Fibroblast of skin of left biceps (primary cell): ENCODE measurements at places on chromosomes 7 and 10.

DNA sequence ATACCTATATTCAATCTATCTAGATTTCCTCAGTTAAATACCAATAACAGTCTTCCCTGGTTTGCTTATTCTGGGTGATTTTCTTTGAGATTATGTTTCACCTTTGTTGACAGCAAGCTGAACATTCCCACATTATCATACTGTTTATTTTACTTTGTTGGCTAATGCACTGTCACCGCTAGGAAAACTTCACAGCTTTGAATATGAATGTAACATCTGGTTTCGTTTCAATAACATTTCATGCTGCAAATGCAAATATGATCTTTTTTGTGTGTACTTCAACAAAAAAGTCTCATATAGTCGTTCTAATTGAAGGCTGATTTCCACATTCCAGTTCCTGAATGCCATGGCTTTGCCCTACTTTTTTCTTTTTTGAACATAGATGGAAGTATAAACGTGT, 946.3 kb upstream of the GHITM start:
- DNase-seq: no peak

- no peak for DNase-seq
Measured at GRCh38 chr10:62826273-62826672, 10.1 kb upstream of the EGR2 start.

- DNase-seq: no peak
Measured at GRCh38 chr10:22280078-22280477, 36.1 kb upstream of the COMMD3 start.

- no peak for DNase-seq
Measured at GRCh38 chr7:28088901-28089714, 91.5 kb downstream of the JAZF1 start.

- no peak for DNase-seq
Measured at GRCh38 chr10:48879451-48879850, 60.2 kb downstream of the LRRC18 start.

GRCh38 chr7:6655636-6656385, 18.7 kb downstream of the ZNF316 start:
- no peak for DNase-seq

DNA sequence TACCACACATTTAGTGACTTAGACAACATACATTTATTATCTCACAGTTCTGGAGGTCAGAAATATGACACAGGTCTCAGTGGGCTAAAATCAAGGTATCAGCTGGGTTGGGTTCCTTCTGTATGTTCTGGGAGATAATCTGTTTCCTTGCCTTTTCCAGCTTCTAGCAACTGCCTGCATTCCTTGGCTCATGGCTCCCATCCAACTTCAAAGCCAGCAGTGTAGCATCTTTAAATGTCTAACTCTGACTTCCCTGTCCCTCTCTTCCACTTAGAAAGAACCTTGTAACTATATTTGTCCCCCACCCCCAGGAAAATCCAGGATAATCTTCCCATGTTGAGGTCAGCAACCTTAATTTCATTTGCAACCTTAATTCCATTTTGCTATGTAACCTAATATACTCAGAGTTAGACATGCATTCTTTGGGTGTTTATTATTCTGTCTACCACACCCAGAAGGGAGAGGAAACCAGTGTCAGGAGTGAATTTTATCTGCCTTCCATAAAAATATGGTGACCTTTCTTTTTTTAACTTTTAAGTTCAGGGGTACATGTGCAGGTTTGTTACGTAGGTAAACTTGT, 57.3 kb upstream of the SMIM30 start:
- DNase-seq: no peak

DNA sequence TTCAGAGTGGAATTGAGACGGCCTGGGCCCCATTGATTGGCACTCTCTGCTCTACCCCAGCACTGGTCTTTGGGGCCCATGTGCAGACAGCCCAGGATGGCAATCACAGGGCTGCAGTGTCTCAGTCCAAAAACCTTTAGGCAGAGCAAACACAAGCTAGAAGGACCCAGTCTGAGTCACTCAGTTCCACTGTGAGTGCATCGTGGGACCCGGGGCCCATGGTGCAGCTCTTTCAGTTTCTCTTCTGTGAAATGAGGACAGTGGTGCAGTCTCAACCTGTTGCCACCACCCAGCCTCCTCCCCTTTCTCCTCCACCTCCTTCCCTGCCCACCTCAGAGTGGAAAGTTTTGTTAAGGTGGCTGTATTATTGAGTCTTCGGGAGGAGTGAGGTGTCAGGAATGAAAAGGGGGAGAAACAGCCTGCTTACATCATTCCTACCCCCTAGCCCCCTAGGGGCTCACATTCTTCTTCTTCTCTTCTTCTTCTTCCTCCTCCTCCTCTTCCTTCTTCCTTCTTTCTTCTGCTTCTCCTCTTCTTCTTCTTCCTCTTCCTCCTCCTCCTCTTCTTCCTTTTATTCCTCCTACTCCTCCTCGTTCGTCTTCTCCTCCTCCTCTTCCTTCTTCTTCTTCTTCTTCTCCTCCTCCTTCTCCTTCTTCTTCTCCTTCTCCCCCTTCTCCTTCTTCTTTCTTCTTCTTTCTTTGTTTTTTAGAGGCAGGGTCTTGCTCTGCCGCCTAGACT, 19.5 kb upstream of the CARD11 start:
- DNase-seq: no peak

DNA sequence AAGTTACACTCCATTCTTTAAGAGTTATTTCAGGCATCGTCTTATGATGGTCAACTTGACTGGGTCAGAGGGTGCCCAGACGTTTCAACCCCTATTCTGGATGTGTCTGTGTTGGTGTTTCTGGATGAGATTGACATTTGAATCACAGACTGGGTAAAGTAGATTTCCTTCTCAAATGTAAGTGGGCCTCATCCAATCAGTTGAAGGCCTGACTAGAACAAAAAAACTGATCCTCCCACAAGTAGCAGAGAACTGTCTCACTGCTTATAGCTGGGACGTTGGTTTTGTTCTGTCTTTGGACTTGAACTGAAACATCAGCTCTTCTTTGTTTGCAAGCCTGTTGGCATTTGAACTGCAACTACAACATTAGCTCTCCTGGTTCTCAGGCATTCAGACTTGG, 76.3 kb upstream of the LYZL1 start:
- DNase-seq: no peak

- no peak for DNase-seq
Measured at GRCh38 chr10:26508016-26508415, 69.9 kb downstream of the APBB1IP start.

- no peak for DNase-seq
Measured at GRCh38 chr10:17965649-17966235, 14.0 kb downstream of the SLC39A12 start.

DNA sequence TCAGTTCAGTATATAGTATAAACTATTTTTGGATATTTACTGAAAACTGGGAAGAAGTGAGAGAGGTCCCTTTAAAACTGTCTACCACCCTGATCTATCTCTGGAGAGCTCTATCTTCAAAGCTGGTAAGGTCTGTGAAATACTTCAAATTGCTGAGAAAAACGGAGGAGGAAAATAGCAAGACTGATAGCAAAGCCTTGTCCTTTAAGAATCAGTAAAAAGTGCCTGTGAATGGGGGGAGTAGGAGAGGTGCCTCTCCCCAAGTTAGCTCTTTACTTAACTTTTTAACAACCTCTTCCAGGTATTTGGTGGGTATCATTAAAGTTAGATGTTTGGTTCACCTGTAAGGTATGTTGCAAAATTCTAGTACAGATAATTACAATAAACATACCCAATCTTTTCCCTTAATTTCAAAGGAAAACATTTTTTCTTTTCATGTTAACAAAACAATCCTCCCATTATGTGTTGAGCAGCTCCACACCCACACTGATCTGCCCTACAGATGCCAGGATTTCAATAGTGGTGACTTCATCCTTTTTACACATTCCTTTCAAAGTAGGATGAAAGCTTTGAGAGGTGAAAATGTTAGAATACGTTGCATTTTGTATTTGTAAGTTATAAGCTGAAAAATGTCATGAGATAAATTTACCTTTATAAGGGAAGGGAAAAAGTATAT, 149.2 kb downstream of the CRPPA start:
- DNase-seq: no peak

GRCh38 chr7:21923658-21924057, 22.0 kb downstream of the CDCA7L start:
- DNase-seq: no peak

GRCh38 chr10:46272863-46273415, 13.9 kb upstream of the ANTXRL start:
- no peak for DNase-seq

GRCh38 chr10:71916827-71917226, 47.4 kb upstream of the CHST3 start:
- no peak for DNase-seq
